ENCODE measurements at places on chromosomes 5 and 9.

- no peak for DNase-seq
These were observed 22.7 kb downstream of the SWI5 start for GRCh38 chr9:128298535-128299482.

DNA sequence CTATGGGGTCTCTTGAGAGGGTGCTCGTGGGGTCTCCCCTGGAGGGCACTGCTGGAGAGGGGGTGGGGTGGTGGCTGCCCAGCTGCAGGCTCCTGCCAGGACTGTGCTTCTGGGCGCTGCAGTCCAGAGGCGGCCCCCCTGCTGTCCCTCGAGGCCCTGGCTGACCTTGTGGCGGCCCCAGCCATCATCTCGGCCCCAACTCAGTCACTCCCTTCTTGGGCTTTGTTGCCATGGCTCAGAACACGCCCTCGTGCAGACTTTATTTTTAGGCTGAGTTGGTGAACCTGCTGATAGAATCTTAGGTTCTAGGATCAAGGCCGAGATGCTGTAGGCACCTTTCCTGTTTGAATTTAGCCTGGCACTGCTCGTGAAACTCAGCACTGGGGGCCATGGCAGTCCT is 22.8 kb downstream of the FBXW5 start:
- no peak for DNase-seq

- DNase-seq, result no peak
These were observed 76.9 kb upstream of the SPATA31D4 start for GRCh38 chr9:81851340-81851739.

GRCh38 chr5:130323804-130324454 is 419.7 kb downstream of the CHSY3 start:
- no peak for DNase-seq

GRCh38 chr5:138653502-138653901 is 78.3 kb upstream of the HSPA9 start:
- DNase-seq, result no peak

- DNase-seq, result no peak
These were observed 14.0 kb upstream of the RNU6ATAC start for GRCh38 chr9:134178394-134178767.

DNA sequence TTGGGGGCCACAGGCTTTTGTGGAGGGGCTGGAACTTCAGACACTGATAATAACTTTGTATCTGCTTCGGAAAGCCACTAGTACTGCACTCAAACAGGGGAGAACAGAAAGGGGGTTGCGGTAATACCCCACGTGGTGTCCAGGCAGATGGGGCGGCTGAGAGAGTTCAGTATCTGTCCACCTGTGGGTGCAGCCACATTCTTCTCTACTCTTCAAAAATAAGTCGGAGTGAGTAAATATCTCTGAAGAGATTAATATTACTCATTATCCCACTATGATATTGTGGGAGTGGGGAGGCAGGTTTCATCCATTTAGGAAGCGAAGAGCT is 102.1 kb upstream of the SSBP2 start:
- DNase-seq, result no peak

- DNase-seq, result no peak
These were observed 128.0 kb downstream of the RASEF start for GRCh38 chr9:82934949-82935348.

DNA sequence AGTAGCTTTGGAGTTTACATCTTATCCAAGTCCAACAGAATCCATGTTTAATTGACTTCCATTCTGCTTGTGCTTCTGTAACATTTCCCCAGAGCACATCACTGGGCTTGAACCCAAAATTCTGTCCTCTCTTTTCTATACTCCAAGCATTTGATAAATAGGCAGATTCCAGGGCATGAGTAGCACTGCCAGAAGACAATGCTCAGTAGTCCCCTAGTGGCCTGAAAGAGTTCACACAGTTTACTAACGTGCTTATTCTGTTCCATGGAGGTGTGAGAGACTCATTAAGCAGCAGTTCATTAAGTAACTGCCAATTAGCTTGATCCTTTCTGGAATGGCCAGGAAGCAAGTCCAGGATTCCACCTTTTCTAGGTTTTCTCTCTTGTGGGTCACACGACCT is 9.4 kb upstream of the GABRA6 start:
- no peak for DNase-seq

GRCh38 chr9:113522858-113523257 is 59.3 kb downstream of the RGS3 start:
- no peak for DNase-seq

DNA sequence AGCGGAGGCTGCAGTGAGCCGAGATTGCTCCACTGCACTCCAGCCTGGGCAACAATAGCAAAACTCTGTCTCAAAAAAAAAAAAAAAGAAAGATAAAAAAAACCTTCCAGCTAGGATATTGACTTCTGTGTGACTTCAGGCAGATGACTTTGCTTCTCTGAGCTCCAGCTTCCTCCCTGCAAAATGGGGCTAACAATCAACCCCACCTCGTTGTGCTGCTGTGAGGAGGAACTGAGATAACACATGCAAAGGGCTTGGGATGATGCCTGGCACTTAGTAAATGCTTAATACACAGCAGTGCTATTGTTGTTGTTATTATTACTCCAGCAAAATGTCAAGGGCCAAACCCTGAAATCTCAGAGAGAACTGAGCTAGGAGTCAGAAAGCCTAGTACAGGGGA is 3.5 kb upstream of the CDX1 start:
- no peak for DNase-seq

DNA sequence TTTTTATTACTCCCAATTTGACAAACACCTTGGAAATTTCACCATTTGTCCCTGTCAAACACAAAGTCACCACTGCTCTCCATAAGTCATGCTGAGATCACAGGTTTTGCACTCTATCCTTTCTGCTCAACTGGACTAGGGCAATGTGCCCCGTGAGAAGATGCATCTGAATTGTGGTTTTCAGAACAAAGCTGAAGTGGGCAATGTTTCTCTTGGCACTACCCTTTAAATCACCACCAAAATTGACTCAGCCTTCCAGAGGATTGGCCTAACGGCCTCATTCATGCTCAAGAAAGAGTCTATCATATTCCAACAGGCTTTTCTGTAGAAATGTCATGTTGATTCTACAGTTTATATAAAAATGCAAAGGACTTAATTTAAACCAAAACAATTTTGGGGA is 81.0 kb upstream of the TRIO start:
- no peak for DNase-seq

DNA sequence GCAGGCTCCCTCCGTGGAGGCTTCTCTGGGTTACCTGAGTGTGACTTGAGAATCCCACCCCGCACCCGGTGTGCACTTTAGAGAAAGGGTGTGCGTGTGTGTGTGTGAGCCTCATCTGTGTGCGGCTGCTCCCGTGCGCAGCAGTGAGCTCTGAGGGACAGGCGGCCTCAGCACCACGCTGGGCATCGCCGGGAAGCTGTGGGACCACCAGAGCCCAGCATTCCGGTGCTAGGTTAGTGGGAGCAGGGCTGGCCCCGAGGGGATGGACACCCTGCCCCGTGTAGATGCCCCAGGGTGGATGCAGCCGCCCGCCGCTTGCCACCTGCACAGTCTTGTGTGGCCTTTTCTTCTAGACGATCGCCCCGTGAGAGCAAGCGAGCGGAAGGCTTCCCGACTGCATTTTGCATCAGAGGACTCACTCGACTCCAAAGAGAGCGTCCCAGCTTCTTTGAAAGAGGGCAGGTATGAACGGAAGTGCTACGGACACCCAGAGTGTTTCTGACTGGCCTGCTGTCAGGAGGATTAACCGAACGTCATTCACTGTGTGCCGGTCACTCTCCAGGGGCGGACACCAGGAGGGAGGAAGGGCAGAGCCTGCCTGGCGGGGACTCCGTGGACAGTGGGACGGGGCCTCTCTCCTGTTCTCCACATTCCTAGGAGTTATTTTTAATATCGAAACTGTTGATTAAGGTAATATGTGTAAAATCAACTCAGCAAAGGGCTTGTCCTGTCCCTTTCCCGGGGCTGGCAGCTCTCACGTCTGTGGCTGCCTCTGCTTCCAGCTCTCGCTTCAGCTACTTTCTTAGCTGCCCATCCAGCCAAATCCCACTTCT is 12.2 kb downstream of the CEP72 start:
- DNase-seq, result no peak

GRCh38 chr9:98607787-98608186 is 100.9 kb downstream of the GABBR2 start:
- no peak for DNase-seq

DNA sequence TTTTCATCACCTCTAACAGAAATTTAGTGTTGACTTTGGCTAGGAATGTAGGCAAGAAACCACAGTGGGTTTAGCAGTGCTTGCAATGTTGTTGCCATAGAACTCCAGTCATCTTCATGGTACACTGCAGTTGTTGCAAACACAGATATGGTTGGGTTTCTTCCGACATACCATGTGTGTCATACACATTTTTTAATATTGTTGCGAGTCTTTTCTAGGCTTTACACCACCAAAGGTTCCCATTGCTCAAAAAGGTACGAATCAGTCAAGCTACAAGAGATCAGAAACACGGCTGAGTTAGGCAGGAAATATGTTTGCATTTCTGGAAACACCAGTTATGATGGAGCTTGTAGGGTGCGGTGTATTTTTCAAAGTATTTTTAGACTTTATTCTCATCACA is 172.4 kb downstream of the SYK start:
- DNase-seq, result no peak

DNA sequence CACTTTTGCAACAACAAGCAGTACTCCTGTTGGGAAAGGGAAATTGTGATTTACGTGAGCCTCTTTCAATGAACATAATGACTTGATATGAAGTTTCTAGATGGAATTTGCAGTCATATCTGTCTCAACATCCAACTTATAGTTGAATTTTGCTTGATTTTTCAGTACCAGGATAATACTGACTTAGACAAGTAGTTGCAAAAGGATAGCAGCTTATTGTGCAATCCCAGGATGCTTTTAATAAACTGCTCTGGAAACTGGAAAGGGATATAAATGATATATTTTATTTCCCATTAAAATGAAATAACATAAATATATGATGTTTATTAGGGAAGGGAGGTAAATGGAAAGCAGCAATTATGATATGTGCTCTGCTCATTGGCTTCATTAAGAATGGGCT is 174.4 kb upstream of the RGMB start:
- no peak for DNase-seq

GRCh38 chr9:125161284-125161918 is 18.1 kb upstream of the SCAI start:
- DNase-seq, result no peak

DNA sequence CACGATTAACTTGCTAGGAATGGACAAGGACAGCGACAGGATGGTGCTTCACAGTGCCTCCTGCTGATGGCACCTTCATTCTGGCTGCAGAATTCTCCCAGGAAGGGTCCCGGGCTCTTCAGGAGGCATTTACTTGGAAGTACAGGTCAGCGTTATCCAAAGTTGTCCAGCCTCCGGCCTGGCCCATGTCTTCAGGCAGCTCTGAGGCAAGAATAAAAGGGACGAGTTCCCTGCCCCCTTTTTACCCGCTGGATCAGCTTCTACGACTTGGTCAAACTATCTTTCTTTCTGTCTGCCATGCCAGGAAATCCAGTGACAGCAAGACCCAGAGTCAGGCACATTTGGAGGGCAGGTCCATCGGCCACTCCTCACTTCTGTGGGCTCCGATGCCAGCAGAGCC is 23.4 kb upstream of the GABBR2 start:
- no peak for DNase-seq

GRCh38 chr9:135468854-135469521 is 10.6 kb upstream of the PPP1R26 start:
- no peak for DNase-seq

DNA sequence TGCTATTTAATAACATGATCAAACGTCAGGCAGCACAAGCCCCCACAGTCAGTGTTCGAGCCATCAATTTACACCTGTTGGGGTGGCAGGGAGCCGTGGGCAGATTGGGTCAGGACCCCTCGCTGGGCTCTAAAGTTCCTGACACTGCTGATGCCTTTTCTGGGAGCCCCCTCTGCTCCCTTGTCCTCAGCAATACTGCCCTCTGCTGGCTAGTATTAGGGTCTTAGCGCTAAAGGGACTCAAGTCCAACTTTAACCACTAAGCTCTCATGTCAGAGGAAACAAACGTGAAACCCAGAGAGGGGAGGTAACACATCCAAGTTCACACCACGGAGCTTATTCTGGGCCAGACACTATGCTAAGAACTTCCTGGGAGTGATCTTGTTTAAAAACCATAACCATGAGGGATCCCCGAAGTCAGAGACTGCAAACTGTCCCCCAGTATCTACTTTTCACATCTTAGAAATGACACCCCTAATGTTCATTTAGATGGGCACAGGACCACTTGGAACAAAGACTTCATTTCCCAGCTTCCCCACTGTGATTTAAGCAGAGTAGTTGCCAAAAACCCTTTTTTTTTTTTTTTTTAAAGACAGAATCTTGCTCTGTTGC is 20.4 kb downstream of the ANKS6 start:
- peak; percentile 56 for DNase-seq

GRCh38 chr9:79014929-79015699 is 556.7 kb upstream of the TLE4 start:
- DNase-seq, result no peak

GRCh38 chr5:52725808-52726207 is 61.9 kb upstream of the ITGA1 start:
- no peak for DNase-seq

DNA sequence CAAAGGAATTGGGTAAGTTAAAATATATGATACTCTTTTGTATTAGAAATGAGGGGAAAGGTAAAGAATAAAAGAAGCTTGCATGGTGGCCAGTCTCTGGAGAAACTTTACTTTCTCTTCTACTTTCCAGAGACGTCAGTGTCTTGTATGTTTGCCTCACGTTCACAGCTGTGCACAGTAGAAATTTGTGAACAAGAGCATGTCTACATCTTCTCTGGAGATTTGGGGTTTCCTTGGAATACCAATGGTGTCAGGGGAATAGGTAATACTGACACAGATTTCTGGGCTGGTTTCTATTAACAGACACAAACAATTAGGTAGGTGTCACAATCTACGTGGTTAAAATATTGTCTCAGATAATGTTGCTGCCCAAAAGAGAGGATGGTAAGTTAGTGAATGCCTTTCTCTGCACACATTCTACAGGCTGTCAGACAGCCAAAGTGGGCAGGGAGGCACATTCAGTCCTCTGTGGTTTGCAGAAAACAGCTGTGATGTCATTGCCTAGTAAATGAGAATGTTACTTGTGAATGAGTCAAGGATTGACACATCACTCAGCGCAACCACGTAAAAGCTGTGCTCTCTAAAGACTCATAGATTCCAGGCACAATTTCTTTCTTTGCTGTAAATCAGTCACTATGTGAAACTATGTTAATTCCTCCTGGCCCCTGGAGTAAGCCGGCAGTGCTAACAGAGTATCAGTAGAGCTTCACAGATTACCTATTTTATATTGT is 397.1 kb downstream of the MAN2A1 start:
- DNase-seq, result no peak

DNA sequence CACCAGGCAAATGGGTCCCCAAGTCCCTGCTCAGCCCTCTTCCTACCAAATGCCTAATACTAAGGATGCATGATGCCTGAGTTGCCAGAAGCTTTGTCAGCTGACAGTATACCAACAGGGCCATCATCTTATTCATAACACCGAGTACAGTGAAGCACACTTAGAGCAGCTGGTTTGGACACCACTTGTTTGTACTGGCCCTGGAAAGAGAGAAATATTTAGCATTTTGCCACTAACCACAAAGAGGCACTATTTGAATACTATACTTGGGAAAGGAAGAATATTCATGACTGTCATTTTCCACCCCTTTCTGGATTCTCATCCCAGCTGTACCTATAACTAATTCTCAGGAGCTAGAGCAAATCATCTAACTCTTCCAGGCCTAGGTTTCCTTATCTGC is 364.4 kb upstream of the KIF2A start:
- DNase-seq, result no peak

- no peak for DNase-seq
These were observed 96.9 kb downstream of the RXRA start for GRCh38 chr9:134423166-134423565.
